Activated T-cell treated with anti-CD3 and anti-CD28 coated beads, Interleukin-2, amount 50 U/mL, for 24 hours (primary cell): ENCODE measurements at places on chromosomes 4 and X.

DNA sequence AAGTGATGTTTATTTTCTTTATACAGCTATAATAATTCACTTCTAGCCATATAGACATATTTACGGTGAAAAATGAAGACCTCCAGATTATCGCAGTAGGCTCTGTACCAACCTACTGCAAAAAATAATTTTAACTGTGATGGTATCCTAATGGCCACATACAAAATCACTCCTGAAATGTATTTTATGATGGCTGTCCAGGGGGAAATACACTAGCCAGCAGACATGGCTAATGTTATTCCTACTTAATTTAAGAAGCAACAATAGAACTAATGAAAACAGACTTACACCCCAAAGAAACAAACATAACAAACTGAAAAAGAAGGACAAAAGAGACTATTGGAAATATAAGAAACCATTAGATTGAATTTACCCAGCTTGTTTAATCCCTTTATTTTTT is 4.6 kb downstream of the NKX6-1 start:
- H3K4me3 ChIP-seq, result no peak overlapping the region
- H3K27ac ChIP-seq, result no peak overlapping the region
- DNase-seq, result no peak
- no peaks in the 10 kb centered on the region for H3K36me3 ChIP-seq
- H3K27me3 ChIP-seq, result peaks cover 92% of the 10 kb centered on the region

GRCh38 chr4:13102092-13102742 is 381.9 kb downstream of the RAB28 start:
- no peak for DNase-seq
- H3K4me3 ChIP-seq, result no peak overlapping the region
- no peak overlapping the region for H3K27ac ChIP-seq
- H3K27me3 ChIP-seq, result no peaks in the 10 kb centered on the region

- H3K27me3 ChIP-seq, result peaks cover 5% of the 10 kb centered on the region
- no peaks in the 10 kb centered on the region for H3K36me3 ChIP-seq
- DNase-seq, result no peak
Observed at GRCh38 chrX:136794080-136794479, 13.3 kb upstream of the ARHGEF6 start.

DNA sequence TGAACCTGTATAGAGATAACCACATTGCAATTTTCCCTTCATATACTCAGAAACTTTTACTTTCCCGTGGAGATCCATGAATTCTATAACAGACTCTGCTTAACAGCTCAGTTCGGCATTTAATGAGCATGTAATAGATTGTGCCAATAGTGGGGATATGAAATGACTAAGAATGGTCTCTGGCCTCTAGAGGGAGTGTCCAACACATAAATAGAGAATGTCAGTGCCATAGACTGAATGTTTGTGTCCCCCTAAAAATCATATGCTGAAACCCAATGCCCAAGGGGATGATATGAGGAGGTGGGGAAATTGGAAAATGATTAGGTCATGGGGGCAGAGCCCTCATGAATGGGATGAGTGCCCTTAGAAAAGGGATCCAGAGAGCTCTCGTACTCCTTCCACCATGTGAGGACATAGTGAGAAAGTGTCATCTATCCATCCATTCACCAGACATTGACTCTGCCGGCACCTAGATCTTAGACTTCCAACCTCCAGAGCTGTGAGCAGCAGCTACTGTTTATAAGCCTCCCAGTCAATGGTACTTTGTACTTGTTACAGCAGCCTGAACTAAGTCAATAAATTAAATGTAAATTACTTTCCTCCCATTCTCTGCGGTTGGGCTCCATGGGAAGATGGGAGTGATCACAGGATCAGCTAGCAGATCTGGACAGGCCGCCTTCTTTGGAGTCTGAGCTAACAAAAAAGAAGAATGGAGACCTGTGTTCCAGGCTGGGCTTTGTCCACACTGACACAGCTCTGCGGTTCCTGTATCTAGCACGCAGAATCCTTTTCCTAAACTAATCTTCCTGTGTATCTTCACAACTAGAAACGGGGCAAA is 28.1 kb upstream of the HPSE start:
- H3K27ac ChIP-seq, result no peak overlapping the region
- H3K27me3 ChIP-seq, result peaks cover 7% of the 10 kb centered on the region
- no peak for DNase-seq
- no peaks in the 10 kb centered on the region for H3K36me3 ChIP-seq

- no peak for DNase-seq
- peaks cover 7% of the 10 kb centered on the region for H3K27me3 ChIP-seq
- H3K4me3 ChIP-seq, result no peak overlapping the region
- H3K27ac ChIP-seq, result no peak overlapping the region
- H3K4me1 ChIP-seq, result no peaks in the 10 kb centered on the region
Observed at GRCh38 chr4:128225148-128225547, 62.5 kb downstream of the PGRMC2 start.

DNA sequence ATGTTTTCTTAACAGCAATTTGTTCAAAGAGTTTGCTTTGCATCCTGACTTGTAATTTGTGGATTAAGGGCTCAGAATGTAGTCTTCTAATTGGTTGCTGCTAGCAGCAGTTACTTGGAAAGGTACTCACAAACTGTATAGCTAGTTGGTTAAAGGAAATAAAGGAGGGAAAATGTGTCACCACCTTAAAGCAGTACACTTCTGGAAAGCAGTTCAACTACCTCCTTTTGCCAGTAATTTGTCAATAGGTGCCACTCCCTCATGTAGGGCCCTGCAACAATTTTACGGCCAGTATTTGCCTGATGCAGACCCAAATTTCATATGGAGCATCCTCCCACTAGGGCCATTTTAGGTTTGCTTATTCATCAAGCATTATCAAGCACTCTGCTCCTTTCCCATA is 20.8 kb downstream of the AMOT start:
- DNase-seq, result no peak
- H3K4me3 ChIP-seq, result no peak overlapping the region
- no peaks in the 10 kb centered on the region for H3K36me3 ChIP-seq
